ENCODE measurements at places on chromosomes 5 and 9. TPM values are rescaled to one million over a fixed set of nuclear protein-coding genes. Genes with fewer than 3 reads are reported as not detected.

The TAS2R1 gene
- not detected for total RNA-seq

The MEGF10 gene
- 3.2 TPM for total RNA-seq

The PCDHB16 gene
- total RNA-seq, result 1.1 TPM

The SHISAL2B gene
- total RNA-seq, result not detected

The ORM2 gene
- total RNA-seq, result not detected

The C9orf50 gene
- 0.36 TPM for total RNA-seq

The FAM163B gene
- not detected for total RNA-seq

The PCDHB10 gene
- total RNA-seq, result 2.2 TPM

The HACD4 gene
- total RNA-seq, result 6.8 TPM

The GLDC gene
- 0.72 TPM for total RNA-seq

The GDNF gene
- 6.2 TPM for total RNA-seq
